ENCODE measurements at places on chromosomes 11 and 22.

DNA sequence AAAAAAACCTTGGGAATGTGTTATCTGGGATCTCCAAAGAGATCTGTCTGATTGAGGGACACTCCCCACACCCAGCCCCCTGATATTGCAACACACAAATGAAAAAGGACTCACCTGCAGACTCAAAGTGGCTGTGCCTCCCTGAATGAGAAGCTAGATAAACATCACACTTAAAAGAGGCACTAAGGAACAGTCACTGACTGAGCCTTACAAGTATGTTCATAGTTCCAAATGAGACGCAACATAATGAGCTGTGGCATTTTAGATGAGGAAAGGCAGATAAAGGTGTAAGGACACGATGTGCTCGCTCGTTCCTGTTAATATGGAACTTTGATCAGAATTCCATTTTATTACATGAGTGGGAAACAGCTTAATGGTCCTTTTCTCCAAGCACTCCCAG lies 21.0 kb upstream of the CFAP300 start:
- no peak for DNase-seq

DNA sequence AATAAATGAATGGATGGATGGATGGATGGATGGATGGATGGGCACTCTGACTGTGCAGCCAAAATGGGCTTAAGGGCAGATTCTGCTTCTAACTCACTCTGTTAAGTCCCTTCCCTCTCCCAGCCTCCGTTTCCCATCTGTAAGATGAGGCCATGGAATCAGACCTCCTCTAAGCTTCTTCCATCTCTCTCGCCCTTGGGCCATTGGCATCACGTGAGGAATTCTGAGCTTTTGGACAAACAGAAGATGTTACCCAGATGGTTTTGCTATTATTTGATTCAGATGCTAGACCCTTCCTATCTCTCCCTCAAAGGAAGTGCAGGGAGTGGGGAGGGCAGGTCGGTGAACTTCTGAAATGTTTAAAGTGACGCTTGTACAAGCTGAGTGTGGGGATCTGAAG lies 4.0 kb upstream of the CYTH4 start:
- DNase-seq = no peak

DNA sequence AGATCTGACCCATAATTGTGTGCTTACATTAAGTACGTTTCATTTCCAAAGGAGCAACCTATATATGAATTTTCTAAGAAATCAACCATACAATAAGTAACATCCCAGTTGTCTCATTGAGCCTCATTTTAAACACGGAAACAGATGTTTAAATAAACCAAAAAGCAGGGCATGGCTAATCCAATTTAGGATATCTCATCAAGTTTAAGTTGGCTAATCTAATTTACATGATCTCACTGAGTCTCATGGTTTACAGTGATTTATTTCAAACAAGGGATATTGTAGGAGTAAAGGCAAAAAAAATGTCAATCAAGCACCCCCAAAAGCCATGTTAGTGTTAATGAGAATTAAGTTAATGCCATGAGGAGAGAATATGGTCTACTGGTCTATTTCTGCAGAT lies 499.8 kb upstream of the CCDC90B start:
- no peak for DNase-seq

- peak; percentile 37 for DNase-seq
Observed at GRCh38 chr11:10792385-10793068, 16.2 kb downstream of the EIF4G2 start.

DNA sequence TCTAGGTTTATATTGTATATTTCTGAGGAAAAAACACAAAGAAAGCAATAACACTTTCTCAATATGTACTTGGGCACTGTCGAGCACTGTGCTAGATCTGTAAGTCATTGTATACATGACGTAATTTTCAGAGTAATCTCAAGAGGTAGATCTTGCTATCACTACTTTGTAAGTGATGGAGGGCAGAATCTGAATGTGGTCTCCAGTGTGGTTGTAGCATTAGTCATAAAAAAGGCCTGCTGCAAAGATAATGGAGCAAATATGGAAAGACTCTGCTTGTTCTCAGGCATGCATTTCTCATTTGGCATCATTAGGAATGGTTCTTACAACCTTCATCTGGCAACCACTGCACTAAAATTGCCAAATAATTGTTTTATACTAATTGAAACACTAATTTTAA lies 419.8 kb upstream of the CCDC179 start:
- no peak for DNase-seq

GRCh38 chr11:61103851-61104423 lies 1.6 kb downstream of the CD5 start:
- no peak for DNase-seq

- DNase-seq = no peak
Observed at GRCh38 chr11:34643846-34644245, 23.0 kb downstream of the EHF start.

- no peak for DNase-seq
Observed at GRCh38 chr11:69120096-69120875, 35.4 kb upstream of the SMIM38 start.

DNA sequence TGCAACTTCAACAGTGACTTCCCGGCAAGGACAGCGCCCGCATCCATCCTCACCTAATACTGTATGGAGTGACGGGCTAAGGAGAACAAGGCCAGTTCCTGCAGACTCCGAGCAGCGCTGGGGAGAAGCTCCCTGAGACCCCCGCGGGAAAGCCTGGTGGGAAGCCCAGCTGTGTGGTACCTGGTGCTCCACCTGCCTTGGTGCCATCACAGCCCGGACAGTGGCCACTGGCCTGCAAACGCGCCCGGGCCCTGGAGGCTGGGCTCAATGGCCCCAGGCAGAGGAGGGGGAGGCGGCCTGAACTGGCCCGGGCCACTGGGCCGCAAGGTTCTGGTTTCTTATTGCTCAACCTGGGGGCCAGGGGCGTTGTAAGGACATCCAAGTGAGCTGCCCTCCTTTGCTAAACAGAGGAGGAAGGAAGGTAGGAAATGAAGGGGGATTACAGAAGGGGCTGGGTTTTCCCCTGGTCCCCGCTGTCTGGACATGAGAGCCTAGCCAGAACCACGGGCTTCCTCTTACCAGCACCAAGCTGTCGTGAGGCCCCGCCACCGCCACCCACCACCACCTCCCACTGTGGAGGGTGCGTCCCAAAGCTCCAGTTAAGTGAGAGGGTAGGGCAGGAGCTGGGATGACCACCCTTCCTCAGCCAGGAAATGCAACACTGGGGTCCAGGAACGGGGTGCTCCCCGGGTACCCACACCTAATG lies 8.5 kb upstream of the CDC42BPG start:
- no peak for DNase-seq

GRCh38 chr11:57416436-57416835 lies 10.5 kb downstream of the SLC43A3 start:
- no peak for DNase-seq

DNA sequence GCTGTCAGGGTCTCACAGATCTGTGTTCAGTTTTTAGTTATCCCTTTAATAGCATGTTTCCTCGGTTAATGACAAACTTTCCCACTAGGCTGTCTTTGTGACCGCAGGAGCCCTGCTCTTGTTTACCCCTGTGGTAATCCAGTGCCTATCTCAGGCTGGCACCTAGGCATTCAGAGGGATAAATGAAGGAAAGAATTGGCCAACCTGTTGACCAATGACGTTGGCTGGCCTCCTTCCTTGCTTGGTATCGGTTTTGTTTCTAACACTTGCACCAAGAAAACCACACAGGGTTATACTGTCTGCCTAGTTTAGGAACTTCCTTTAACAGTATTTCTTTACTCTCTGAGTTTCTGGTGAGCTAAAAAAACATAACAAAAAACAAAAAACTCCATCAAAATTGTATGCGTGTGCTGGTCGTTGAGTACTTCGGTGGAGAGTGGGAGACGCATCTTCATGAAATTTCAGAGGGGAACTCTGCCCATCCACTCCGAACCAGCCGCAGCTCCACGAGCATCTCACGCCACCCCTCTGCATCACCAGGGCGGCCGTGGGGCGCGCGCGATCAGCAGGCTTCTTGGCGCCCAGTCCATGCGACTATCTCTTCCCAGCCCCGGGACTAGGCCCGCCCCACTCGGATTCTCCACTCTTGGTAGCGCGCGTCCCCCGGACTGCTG lies 563 bp upstream of the ENDOD1 start:
- no peak for DNase-seq

GRCh38 chr11:63805844-63806415 lies 7.3 kb upstream of the SPINDOC start:
- no peak for DNase-seq

- no peak for DNase-seq
Observed at GRCh38 chr11:122259195-122259821, 143.3 kb upstream of the BLID start.

DNA sequence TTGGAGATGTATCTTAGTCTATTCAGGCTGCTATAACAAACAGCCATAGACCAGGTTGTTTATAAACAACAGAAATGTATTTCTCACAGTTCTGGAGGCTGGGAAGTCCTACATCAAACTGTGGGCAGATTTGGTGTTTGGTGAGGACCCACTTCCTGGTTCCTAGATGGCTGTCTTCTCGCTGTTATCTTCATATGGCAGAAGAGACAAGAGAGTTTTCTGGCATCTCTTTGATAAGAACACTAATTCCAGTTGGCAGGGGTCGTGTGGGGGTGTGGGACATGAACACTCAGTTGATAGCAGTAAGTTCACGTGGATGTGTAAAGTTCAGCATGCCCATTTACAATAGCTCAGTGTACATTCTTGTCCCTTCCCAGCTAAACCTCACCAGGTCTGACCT lies 41.3 kb upstream of the HMGXB4 start:
- no peak for DNase-seq

DNA sequence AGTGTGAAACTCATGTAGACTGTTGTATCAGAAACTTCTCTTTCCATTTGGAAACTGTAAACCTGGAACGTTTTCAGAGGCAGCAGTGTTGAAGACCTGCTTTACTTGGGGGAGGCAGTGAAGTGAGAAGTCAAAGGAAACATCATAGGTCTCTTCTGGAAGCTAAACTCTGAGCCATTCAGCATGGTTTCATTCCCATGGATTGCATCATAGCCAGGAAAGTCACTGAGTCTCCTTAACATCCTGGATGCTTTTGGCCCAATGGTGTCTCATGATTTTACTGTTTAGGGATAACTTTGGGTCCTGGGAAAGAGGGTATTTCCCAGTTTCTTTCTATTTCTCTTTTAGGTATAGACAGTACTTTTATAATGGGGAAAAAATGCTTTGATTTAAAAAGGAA lies 153.2 kb upstream of the E2F8 start:
- no peak for DNase-seq

DNA sequence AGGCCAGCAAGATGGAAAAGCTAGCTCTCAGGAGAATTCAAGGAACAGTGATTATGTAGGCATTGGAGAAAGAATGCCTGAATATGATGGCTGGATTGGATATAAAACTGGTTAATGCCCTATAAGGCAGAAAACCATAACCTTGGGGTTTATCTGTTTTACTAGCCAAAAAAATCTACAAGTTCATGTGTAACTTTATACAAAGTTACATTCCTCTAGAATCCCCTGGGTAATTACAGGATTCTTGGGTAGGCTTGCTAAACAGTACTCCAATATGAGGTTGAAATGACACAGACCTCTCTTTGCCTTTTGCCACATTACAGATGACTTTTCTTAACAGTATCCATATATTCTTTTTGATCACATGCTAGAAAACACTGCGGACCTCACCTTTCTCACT lies 26.0 kb downstream of the TSPAN18 start:
- no peak for DNase-seq

DNA sequence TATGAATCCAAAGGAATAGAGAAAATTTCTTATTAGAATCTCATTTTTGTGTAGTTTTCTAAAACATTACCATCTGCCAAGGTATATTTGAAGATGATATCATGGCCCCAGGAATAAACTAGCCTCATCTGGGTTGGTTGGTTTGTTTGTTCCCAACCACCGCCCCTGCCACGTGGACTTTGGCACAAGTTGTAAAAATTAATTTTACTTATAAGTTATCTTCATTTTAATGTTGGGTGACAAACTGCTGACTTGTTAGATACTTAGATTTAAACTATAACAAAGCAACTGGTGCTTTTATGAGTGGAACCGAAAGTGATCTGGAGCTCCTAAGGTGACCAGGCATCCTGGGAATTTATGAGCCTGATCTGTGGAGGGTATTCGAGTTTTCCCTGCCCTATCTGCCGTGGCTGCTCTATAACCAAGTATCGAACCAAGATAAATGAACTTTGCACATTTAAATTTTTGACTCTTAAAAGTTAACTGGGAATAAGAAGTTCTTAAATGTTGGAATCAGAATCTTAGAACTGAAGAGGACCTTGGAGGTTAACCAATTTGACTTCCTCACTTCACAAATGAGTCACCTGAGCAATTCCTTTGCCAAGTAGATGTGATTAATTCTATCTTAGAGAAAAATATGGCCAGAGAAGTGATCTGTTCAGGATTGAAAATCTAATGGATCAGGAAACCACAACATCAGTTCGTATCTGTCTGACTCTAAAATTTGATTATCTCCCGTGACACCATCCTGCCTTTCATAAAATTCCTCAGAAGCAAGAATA lies 129.1 kb upstream of the ARHGAP42 start:
- DNase-seq = no peak

DNA sequence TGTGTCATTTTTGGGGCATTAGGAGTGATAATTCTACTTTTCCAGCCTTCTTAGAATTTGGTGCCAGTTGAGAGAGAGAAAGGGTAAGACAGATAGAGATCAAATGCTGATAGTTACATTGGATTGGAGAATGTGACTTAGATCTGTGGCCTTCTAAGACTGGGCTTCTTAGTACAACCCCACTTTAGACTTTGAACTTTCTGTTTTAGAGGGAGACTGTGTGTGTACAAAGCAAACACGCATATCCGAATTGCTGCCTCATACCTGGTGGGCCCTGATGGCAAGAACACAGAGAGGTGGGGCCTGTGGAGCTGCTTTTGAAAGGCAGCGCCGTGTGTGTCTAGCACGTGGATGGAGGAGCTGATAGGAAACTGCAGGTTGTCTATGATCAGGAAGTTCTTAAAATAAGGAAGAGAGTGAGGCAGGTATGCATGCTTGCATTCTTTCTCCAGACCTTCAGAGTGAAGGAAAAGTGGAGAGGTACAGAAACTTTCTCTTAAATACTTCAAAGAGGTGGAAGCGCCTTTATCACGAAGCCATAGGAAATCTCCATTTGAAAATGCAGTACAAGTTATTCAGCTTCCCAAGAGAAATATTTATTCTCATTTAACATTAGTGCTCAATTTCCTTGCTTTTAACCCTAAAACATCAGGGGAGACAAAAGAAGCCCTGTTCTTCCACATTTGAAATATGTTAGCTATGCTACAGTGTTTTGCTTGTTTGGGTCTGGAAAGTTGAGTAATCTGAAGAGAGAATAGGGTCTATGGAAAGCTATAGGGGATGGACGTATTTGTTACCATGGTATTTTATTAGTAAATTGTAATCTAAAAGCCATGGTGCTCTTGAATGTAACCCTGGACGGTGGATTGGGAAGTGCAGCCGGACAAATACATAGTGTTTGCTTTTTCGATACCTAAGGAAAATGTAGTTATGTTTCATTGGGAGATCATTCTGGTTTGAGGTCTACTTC lies 13.7 kb downstream of the PDHX start:
- no peak for DNase-seq
